ENCODE measurements at places on chromosomes 2 and 18. TPM values are rescaled to one million over a fixed set of nuclear protein-coding genes. Genes with fewer than 3 reads are reported as not detected.

- DNase-seq = no peak
Measured at GRCh38 chr18:58649966-58650816, 21.1 kb upstream of the MALT1 start.

DNA sequence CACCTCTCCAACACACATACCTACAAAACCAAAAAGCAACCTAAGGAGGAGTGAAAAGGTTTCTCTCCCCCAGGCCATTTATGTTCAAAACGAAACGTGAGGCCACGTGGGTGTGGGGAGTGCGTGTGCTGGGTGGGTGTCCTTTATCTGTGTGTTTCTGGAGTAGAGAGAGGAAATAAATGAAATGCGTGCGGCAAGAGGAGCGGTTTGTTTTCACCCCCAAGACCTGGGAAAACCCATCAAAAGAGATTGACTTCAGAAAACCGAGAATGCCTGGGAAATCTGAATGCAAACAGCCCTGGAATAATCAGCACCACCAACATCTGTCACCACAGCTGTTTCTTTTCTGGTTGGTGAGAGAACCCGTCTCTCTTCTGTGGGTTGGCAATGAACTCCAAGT lies 137.4 kb downstream of the INSIG2 start:
- no peak for DNase-seq

DNA sequence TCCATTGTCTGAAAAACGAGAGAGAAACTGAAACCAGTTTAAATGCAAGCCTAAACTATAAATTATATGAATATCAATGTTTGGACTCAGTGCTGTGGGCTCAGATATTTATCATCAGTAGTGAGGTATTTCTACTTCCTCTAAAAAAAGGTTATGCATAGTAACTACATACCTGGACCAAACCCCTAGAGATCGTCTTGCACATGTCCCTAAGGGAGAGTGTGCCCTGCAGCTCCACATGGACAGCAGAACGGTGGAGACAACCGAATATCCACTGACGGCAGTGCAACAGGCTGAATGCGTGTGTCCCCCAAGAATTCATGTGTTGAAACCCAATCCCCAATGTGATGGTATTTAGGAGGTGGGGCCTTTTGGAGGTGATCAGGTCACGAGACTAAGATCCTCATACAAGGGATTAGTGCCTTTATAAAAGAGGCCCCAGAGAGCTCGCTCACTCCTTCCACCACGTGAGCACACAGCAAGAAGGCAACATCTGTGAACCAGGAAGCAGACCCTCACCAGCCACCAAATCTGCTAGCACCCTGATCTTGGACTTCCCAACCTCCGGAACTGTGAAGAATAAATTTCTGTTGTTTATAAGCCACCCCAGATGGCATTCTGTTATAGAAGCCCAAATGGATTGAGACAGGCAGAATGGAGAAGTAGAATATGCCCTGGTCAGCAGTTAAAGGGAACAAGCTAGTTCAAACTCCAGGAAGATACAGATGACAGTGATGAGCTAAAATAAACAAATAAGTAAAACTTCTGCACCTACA lies 208.4 kb downstream of the ANAPC1 start:
- no peak for DNase-seq

DNA sequence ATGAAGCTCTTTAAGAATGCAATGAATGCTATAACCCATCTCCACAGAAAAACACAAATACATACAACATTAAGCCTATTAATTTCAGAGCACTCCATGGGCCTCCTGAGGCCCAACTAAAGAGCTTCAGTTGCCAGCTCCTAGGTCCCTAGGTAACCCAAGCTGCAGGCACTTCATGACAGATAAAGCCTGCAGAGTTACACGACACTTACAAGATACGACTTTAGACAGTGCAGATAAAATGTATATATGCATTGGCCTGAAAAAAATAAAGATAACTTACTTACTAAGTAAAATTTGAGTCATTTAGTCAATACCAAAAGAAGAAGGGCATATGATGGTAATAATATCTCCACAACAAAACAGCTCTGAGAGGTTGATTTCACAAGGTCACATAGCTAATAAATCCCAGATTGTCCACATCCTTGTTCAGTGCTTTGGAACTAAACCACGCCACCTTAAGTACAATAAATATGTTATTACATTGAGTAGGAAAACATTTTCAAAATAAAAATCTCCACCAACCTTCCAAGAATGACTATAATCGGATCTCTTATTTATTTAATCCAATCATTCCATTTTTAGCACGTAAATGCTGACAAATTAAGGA lies 3.4 kb downstream of the MAP4K3 start:
- no peak for DNase-seq

DNA sequence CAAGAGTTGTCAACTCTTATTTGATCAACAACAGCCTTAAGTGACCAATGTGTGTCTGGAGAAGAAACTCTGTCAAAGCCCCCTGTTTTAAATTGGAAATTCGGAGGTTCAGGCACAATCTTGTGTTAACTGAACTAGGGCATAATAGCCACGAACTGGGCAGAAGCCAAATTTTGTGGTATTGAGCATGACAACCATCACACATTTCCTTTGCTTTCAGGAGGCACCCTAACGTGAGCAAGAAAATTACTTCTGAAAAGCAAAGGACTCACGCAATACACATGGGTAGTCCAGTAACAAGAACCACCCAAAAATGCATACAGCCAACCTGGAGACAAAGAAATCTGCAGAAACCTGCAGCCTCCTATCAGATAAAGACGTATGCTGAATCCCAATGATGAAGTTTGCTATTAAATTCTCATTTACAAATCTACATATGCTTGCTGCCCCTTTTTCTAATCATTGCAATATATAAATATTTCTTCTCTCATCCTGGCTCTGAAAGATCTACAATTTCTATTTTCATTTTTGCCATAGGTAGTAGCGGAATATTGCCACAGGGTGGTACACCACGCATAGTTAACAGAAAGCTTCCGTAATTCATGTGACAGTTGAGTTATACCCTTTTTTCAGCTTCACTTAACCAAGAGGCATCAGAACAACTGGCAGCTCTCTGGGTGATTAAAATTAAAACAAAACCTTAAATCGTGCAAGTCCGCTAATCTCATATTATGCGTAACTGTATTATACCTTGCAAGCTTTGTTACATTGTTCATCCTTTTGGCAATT lies 495.8 kb downstream of the NRXN1 start:
- DNase-seq = no peak

GRCh38 chr2:47735136-47735869 lies 47.6 kb upstream of the MSH6 start:
- no peak for DNase-seq

PLEK gene
- 3.4 TPM for total RNA-seq

- DNase-seq = no peak
Measured at GRCh38 chr2:5685225-5685624, 7.0 kb upstream of the SOX11 start.

- DNase-seq = no peak
Measured at GRCh38 chr2:9751831-9752230, 91.4 kb upstream of the TAF1B start.

DNA sequence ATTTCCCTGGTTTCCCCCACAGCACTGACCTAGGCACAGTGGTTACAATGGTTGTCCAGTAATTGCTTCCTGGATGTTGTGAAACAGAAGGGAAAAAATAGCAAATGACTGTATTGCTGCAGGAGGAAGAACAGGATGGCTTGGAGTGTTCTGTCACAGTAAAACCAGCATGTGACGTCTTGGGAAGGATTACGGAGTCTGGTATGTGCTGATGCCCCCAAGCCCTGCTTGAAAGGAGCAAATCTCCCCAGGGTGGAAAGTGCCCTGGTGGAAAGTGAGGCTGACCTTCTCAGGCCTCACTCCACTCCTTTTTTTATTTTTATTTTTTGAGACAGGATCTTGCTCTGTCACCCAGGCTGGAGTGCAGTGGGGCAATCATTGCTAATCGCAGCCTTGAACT lies 7.8 kb downstream of the RAB11FIP5 start:
- DNase-seq = no peak

DSC3 gene
- total RNA-seq = not detected

DNA sequence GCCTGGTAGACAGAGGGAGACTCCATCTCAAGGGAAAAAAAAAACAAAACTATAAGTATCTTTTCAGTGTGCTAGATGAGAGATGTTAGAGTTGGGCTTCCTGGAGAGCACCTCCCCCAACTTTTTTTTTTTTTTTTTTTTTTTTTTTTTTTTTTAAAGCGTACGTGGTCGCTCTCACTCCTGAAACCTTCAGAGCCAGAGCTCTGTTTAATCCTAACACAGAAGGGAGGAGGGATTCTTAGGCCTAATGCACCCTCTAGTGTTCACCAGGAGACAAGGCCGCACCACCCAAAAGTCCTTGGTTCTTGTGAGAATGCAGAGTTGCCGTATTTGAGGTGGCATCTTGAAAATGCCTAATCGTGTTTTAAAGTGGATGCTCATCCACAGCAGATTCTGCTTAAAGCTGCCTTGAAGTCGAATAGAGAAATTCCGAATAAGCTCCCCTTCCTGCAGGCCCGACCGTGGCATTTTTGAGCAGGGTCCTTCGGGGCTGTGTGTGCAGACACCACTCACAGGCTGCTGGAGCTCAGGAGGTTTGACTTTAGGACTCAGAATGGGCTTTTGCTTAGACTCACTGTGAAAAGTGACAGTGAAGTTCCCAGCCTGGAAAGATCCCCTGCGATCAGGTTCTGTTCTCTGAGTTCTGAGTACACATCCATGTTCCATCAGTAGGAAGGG lies 252.6 kb downstream of the AGAP1 start:
- DNase-seq = peak; percentile 66

ADI1 gene
- total RNA-seq = 35.9 TPM

DNA sequence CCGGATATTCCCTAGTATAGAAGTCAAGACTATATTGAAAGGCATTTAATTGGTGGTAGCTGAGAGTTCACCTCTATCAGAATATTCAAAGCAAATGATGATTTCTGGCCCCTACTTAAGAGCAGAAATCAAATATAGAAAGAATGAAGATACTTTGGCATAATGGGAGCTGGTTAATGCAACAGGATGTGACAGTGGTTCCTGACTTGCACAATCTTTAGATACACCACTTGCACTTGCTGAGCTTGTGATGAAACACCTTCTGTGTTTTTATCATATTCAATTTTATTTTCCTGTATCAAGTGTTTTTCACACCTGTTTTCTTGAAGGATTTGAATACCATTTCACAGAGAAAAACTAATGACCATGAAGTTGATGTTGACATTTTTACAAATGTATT lies 124.1 kb upstream of the CDH19 start:
- DNase-seq = no peak

GRCh38 chr2:20012032-20012281 lies 511 bp downstream of the MATN3 start:
- no peak for DNase-seq

DNA sequence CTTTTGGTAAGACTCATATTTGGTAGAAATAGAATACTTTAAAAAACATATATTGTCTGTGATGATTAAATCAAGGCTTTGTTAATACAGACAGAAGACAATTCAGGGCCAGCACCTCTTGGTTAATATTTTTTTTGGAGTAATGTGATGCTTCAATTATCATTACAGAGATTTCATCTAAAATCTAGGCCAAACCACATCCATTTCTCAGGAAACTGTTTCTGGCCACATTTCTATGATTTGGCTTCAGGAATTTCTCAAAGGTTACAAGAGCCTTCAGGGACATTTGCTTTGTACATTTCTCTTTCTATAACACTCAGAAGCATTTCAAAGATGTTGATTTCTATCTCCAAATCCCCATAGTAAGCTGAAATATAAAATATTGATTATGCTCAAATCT lies 614.9 kb downstream of the LRP1B start:
- no peak for DNase-seq
